ENCODE measurements at places on chromosomes 7 and 10.
A peak's percentile ranks its signal among the peaks of the same experiment; 100 is the strongest.

DNA sequence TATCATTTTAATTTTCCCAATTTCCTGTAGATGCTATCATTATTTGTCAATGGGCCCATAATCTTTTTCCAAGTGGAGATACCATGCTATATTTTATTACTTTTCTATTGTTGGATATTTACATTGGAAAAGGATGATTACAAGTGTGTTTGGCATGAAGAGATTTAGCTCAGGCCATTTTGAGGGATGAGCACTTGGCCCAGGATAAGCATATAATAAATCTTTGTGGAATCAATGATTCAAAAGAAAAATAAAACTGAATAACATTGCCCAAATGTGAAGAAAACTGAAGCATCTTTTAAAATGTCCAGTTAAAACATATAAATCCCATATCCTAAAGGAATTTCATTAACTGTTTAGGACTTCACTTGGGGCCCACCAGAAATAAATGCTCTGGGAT lies 260.9 kb upstream of the BMPER start:
- DNase-seq = no peak

- DNase-seq = no peak
These were observed 186.3 kb upstream of the ADARB2 start for GRCh38 chr10:1923586-1923985.

DNA sequence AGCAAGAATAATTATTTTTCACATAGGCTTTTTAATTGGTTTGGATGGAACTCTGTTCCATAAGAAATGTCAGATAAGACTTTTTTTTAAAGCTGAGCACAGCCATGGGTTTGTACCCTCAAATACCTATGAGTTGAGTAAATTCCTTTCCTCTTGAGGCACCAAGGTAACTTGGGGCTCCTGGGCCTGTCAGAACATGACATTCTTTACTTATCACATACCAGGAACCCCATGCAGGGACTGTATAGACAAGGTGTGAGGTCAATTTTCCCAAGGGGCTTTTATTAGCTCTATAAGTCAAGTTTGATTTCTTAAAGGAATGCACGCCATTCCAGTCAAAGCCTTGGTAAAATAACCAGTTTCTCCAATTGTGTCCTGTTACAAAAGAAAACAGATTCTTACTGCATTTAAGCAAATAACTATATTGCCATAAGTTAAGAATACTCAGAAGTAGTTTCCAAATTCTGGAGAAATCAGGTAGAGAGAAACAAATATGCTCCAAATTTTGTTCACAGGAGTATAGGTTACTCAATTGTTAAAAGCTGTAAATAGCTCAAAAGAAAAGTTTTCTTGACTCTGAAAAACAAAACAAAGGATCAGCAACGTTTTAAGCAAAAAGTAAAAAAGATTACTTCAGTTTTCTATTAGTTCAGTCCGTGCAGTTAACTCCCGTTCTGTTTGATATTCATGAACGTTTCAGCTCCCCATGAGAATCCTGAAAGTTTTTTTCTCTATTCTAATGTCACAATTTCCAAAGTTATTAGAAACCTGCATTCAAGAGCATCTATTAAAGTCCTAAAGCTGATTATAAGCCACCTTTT lies 167.5 kb upstream of the NAMPT start:
- DNase-seq = no peak

DNA sequence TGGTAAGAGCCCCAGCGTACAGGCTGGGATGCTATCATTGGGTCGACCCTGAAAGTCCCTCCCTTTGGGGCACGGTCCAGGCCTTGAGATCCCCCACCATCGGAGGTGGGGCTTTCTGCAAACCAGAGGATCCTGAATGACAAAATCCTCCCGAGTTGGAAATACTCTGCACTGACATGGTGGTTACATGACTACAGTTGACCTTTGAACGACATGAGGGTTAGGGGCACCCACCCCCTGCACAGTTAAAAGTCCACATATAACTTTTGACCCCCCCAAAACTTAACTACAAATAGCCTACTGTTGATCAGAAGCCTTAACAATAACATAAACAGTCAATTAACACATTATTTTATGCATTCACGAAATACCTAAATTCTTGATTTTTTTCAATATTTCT lies 13.1 kb downstream of the HSPA12A start:
- no peak for DNase-seq

DNA sequence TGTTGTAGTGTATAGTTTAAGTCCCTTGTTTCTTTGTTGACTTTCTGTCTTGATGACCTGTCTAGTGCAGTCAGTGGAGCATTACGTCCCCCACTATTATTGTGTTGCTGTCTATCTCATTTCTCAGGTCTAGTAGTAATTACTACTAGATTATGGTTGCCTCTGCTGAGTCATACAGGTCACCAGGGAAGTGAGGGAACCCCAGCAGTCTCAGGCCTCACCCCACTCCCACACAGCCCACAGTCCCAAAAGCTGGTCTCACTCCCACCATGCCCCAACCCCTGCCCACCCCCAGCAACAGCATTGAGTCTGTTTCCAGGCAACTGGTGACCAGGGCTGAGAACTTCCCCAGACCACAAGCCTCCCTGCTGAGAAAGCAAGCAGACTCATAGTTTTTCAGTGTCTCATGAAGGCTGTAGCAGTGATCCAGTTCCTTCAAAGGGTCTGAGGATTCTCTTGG lies 88.0 kb downstream of the PLXDC2 start:
- DNase-seq = no peak

- no peak for DNase-seq
These were observed 1077.6 kb downstream of the TYW1 start for GRCh38 chr7:68074242-68074641.

DNA sequence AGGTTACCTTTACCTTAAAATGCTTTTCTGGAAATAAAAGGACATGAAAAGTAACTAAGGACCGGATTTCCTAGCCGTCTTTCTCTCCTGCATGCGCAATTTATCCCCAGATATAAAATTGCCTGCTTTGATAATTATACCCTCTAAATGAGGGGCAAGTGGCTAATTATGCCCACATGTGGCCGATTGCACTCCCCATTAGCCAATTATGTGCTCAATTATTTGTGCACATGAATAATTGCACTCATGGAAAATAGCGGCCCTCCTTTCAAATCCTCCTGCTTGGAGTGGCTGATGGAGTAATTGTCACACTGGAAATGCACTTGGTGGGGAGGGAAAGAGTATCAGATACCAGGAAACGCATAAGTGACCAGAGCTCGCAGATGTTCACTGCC lies 66.4 kb upstream of the ATRNL1 start:
- no peak for DNase-seq

- DNase-seq = peak; percentile 75
These were observed 22.1 kb upstream of the FBXW4 start for GRCh38 chr10:101716891-101717659.

GRCh38 chr7:106678795-106679152 lies 17.8 kb upstream of the CCDC71L start:
- DNase-seq = no peak

GRCh38 chr10:62029401-62029800 lies 127.9 kb downstream of the ARID5B start:
- DNase-seq = no peak

GRCh38 chr7:39721919-39722597 lies 98.7 kb downstream of the RALA start:
- DNase-seq = no peak

- DNase-seq = no peak
These were observed 551.8 kb upstream of the NRP1 start for GRCh38 chr10:33886299-33886698.

- DNase-seq = no peak
These were observed 33.1 kb downstream of the SFMBT2 start for GRCh38 chr10:7377614-7378248.

GRCh38 chr7:155209478-155210319 lies 88.0 kb upstream of the INSIG1 start:
- no peak for DNase-seq

GRCh38 chr7:47539398-47540052 lies 42.4 kb downstream of the TNS3 start:
- no peak for DNase-seq

DNA sequence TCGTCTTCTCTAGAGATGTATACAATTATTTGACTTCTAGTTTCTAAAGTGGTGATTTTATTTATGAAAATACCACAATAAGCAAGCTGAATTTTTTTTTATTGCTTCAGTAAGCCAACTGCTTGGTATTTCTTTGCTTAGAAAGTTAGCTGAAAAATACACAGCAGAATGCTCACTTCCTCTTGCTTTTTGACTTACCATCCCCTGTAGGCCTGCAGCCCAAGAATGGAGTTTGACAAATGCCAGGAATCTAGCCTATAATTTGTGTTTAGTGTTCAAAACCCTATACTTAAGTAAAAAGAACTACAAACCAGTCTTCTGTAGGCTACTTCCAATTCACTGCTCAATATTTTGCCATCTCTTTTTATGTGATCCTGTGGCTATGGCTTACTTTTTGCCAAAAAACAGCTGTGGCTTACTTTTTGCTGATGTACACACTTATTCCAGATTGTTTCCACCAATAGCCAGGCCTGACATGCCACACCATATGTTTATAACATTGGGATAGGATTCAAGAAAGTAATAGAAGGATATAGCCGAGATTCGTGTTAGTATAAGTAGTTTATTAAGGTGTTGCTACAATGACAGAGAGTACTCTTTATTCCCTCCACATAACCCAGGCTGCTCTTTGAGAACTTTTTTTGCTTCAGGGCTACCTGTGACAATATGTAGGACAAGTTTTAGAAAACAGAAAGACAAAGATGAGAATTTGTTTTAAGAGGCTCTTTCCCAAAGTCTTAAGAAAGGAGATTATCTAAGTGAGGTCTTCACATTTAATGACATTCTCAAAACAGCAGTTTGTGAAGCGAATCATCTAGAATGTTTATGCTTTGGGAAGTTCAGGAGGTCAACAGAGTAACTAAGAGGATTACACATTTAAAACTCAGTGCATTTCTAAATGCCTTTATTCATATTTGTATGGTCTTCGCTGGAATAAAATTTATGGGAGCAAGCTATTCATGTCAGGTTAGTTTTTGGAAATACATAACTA lies 263.9 kb upstream of the FZD1 start:
- no peak for DNase-seq

- no peak for DNase-seq
These were observed 28.0 kb upstream of the CABCOCO1 start for GRCh38 chr10:61634746-61635145.

DNA sequence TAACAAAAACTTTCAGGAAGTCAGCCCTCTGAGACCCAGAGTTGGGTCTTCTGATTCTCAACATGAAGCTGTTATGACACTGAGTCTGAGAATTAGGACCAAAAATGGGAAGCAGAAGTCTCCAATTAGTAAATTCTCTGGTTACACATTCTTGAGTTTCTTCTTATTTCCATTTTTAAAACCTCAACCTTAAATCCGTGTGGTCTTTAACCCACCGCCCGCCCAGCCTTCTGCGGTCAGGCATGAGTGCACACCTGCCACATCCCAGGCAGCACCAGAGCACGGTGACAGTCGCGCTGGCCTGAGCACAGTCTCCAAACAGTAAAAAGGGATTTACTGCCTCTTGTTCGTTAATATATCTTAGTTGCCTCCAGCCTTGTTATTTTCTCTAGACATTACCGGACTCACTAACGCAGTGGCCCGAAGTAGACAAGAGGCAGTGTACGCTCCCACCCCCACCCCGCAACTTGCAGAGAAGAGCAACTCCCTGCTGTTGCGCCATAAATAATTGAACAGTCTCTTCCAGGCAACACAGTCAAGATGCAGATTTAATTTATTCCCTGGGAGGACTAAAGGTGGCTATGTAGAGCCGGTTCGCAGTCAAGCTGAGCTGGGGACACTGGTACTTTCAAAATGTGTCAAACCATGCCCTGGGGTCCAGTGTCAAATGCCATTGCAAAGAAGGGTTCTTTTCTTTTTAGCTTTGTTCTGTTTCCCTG lies 147.0 kb upstream of the CELF2 start:
- no peak for DNase-seq

GRCh38 chr7:64876792-64877713 lies 26.0 kb upstream of the ZNF273 start:
- peak; percentile 38 for DNase-seq

GRCh38 chr7:158424531-158424930 lies 163.1 kb downstream of the PTPRN2 start:
- no peak for DNase-seq

- DNase-seq = peak; percentile 83
These were observed 1.2 kb downstream of the CCDC6 start for GRCh38 chr10:59905066-59905730.

DNA sequence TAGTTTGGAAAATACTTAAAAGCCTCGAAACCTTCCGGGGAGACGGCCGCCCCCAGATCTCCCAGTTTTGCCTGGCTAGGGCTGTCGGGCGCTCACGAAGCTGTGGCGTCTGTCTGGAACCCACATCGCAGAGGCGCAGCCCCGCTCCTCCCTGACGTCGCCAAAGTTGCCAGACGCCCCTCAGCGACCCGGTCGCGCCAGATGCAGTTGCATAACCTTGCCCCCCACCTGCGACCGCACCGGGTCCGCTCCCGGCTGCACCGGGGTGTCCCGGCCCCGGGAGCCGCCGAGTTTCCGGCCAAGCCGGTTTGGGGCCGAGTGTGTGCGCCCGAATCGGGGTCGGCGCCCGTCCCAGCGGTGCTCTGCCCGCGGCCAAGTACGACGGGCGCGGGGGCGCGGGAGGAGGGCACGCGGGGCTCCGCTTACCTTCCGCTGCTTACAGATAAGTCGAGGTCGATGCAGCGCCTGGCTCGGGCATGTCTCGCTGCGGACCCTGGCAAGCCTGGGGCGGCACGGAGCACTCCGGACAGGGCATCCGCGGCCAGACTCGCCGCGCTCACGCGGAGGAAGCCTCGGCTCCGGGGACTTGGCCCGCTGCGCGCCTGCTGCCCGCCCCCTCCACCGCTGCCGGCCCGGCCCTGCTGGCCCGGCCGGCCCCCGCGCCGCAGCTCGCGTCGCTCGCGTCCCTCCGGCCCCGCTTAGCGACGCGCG lies 665 bp downstream of the INSYN2A start:
- DNase-seq = no peak

GRCh38 chr10:6788231-6788630 lies 208.2 kb upstream of the PRKCQ start:
- DNase-seq = no peak

DNA sequence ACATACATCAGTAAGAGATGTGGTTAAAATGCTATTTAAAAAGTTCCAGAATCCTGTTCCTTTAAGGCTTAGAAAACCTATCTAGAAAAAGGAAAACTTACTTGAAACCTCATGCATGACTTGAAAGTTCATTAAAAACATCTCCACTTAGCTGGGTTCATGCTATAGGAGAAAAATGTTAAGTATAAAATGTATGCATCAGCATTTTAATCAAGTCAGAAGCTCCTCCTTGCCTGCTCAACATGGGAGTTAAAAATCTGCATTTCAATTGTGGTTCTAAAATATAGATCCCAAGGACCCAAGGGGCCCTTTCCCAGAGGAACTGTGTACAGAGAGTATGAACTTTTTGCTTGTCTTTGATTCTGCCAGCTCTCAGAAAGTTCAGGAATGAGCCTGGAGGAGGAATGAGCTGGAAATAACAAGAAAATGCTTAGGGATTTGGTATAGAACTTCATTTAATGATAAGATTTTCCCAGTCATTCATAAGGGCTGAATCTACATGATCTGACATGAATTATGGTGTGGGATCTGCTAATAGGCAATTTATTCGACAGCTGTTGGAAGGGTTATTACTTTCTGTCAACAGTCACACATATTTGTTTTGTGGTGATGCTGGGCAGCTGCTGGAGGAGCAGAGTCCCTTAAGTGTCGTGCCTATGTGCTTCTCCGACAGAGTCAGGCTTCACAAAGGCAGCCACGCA lies 85.6 kb upstream of the MTPN start:
- no peak for DNase-seq

GRCh38 chr10:88989824-88990383 lies 694 bp upstream of the FAS start:
- no peak for DNase-seq
